ENCODE measurements at places on chromosomes 7 and 10. TPM values are rescaled to one million over a fixed set of nuclear protein-coding genes. Genes with fewer than 3 reads are reported as not detected.

DNA sequence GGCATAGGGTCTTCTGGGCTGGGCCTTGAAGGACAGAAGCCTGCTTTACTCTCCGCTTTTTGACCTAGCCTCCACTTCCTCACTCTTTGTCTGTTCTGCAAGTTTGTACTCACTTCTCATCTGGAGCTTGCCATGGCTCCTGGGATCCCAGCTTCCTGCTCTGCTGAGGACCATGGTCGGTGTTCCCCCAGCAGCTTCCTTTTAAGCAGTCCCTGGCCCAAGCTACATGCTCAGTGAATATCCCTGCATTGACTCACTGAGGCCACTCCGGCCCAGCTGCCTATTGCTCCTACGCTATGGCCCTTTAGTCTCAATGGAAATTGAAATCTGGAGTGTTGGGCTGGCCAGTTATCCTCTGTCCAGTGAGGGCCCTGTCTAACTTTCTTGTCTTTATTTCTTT, 427.7 kb downstream of the RPS24 start:
- H3K27me3 ChIP-seq, result no peaks in the 10 kb centered on the region
- peaks cover 15% of the 10 kb centered on the region for H3K4me1 ChIP-seq
- H3K27ac ChIP-seq, result no peak overlapping the region
- DNase-seq, result no peak
- H3K4me3 ChIP-seq, result no peak overlapping the region

GRCh38 chr7:43479042-43479441, 103.9 kb upstream of the STK17A start:
- H3K27ac ChIP-seq, result no peak overlapping the region
- H3K36me3 ChIP-seq, result peaks cover 13% of the 10 kb centered on the region
- DNase-seq, result no peak
- peaks cover 4% of the 10 kb centered on the region for H3K4me1 ChIP-seq
- H3K4me3 ChIP-seq, result no peak overlapping the region

DNTT gene
- total RNA-seq, result not detected

GRCh38 chr10:102185811-102186527, 33.8 kb downstream of the NOLC1 start:
- no peak overlapping the region for H3K27ac ChIP-seq
- H3K27me3 ChIP-seq, result peaks cover 17% of the 10 kb centered on the region
- DNase-seq, result no peak
- H3K36me3 ChIP-seq, result peaks cover 14% of the 10 kb centered on the region

C10orf105 gene
- 0.48 TPM for total RNA-seq

ADAM8 gene
- total RNA-seq, result 7.2 TPM

GRCh38 chr10:89301721-89302445, at the start of gene IFIT2:
Gene IFIT2, plus strand, starts transcription at chr10:89302046. Its CDS starts 78 bp downstream, at chr10:89302124.
- H3K27ac ChIP-seq, result 0 out of 2 replicates have a peak within 1 kb of the TSS, but pooled peaks have one; percentile 39
- no peak within 1 kb of the TSS for H3K4me3 ChIP-seq
- no peak for DNase-seq
- no peaks in the 10 kb centered on the region for H3K27me3 ChIP-seq
- peaks cover 16% of the 10 kb centered on the region for H3K4me1 ChIP-seq
- H3K36me3 ChIP-seq, result no peaks in the 10 kb centered on the region

DNA sequence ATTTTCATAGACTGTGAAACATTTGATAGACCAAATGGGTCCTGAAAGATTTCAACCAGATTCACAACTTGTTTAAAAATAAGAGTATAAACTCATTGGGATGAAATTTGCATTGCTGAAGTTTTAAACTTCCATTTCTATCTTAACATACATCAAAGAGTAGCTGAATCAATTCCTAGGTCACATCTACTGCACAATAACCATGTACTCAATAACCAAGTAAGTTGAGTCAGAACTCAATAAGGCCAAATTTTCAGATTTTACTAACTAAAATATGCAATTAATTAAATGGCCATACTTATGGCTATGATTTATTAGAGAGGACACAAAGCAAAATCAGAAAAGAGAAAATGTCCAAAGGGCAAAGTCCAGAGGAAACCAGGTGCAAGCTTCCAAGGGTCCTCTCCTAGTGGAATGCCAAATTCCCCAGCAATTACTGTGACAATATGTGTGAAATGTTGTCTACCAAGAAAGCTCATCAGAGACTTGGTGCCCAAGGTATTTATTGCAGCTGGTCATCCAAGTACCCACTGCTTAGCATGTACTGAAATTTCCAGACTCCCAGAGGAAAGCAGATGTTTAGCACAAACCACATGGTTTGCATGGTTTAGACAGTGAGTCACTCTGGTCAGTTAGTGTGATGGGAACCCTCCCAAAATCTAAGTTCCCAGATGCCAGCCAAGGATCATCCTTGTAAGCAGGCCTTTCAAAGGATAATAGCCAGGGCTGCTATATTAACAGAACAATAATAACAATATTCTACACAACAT, 238.9 kb downstream of the IPMK start:
- H3K4me1 ChIP-seq, result no peaks in the 10 kb centered on the region
- H3K36me3 ChIP-seq, result peaks cover 37% of the 10 kb centered on the region
- H3K27me3 ChIP-seq, result no peaks in the 10 kb centered on the region
- H3K27ac ChIP-seq, result no peak overlapping the region
- H3K4me3 ChIP-seq, result no peak overlapping the region
- no peak for DNase-seq

IQUB gene
- total RNA-seq, result 0.71 TPM

GRCh38 chr7:22945584-22945983, 68.3 kb downstream of the HYCC1 start:
- H3K27me3 ChIP-seq, result no peaks in the 10 kb centered on the region
- no peak overlapping the region for H3K27ac ChIP-seq
- no peak for DNase-seq
- peaks cover 51% of the 10 kb centered on the region for H3K4me1 ChIP-seq
- H3K4me3 ChIP-seq, result no peak overlapping the region

- peaks cover 8% of the 10 kb centered on the region for H3K4me1 ChIP-seq
- peaks cover 8% of the 10 kb centered on the region for H3K36me3 ChIP-seq
- no peak overlapping the region for H3K4me3 ChIP-seq
- no peaks in the 10 kb centered on the region for H3K27me3 ChIP-seq
Observed at GRCh38 chr7:106290319-106290718, 5.5 kb upstream of the NAMPT start.

DNA sequence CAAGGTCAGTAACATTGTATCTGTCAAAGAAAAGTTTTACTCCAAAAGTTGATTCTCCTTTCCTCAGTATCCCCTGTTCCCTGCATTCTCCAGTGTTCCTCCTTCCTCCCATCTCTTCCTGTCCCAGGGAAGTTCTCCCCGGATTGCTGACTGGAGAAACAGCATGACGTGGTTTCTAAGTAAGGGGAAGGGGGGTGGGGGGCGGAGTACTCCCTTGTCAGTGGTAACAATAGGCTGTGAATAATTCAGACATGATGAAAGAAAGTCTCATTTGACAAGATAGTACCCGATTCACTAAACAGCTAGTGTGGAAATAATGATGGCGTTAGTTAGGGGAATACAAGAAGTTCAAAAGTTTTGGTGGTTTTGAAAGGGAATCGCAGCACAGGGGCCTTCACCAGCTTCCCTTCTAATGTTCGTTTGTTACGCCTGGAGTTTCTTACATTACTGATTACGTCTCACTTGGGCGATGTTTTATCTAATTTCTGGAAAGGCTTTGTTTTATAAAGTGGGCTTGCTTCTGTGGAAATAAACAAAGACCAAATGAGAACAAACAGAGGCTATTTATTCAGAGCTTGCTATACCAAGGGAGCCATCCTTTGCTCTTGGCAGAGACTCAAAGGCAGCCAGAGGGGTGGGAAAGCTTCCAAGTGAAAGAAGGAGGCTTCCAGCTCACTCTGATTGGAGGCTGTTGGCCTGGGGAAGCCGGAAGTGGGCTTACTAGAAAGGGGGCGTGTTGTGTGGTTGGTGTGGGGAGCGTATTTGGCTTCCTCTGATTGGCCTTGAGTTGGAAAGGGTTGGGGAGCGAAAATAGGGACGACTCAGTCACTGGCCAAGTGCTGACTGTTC, 453.7 kb downstream of the SDK1 start:
- no peaks in the 10 kb centered on the region for H3K27me3 ChIP-seq
- DNase-seq, result no peak
- no peak overlapping the region for H3K4me3 ChIP-seq
- peaks cover 5% of the 10 kb centered on the region for H3K36me3 ChIP-seq

LRRN3 gene
- total RNA-seq, result 0.34 TPM

DNA sequence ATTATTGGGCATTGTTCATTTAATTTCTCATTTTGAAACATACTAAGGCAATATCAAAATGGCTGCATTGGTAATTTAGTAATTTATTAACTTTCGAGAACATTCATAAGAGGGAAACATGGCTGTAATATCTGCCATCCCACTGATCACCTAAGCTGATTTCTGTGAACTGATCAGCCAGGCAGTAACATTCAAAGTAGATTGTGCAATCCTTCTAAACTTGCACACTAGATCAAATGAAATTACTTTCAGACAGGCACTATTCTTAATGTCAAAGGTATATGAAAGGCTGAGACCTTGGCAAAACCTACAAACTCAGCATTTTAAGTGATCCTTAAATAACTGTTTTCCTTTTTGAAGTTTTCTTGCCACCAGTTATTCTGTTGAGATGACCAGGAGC, 290.7 kb downstream of the CACNA2D1 start:
- peaks cover 23% of the 10 kb centered on the region for H3K27me3 ChIP-seq
- DNase-seq, result no peak
- H3K27ac ChIP-seq, result no peak overlapping the region
- no peak overlapping the region for H3K4me3 ChIP-seq
- no peaks in the 10 kb centered on the region for H3K36me3 ChIP-seq
- peaks cover 28% of the 10 kb centered on the region for H3K4me1 ChIP-seq

- peaks cover 2% of the 10 kb centered on the region for H3K27me3 ChIP-seq
- H3K27ac ChIP-seq, result no peak overlapping the region
- no peak overlapping the region for H3K4me3 ChIP-seq
- no peaks in the 10 kb centered on the region for H3K36me3 ChIP-seq
- DNase-seq, result no peak
- H3K4me1 ChIP-seq, result no peaks in the 10 kb centered on the region
Observed at GRCh38 chr7:126820925-126821324, 431.8 kb downstream of the GRM8 start.

- H3K27me3 ChIP-seq, result no peaks in the 10 kb centered on the region
- H3K4me1 ChIP-seq, result peaks cover 33% of the 10 kb centered on the region
- H3K36me3 ChIP-seq, result no peaks in the 10 kb centered on the region
- no peak overlapping the region for H3K27ac ChIP-seq
- no peak for DNase-seq
- H3K4me3 ChIP-seq, result no peak overlapping the region
Observed at GRCh38 chr7:23076772-23077171, 28.8 kb upstream of the KLHL7 start.

DDC gene
- not detected for total RNA-seq

- peaks cover 77% of the 10 kb centered on the region for H3K4me1 ChIP-seq
- H3K27me3 ChIP-seq, result peaks cover 14% of the 10 kb centered on the region
- no peaks in the 10 kb centered on the region for H3K36me3 ChIP-seq
Observed at GRCh38 chr7:55569797-55570196, 2.5 kb downstream of the VOPP1 start.

TMEM120A gene
- 21.9 TPM for total RNA-seq

GRCh38 chr7:141785706-141786552, 4.1 kb upstream of the TAS2R5 start:
- H3K27me3 ChIP-seq, result no peaks in the 10 kb centered on the region
- DNase-seq, result no peak
- peaks cover 3% of the 10 kb centered on the region for H3K36me3 ChIP-seq

GRCh38 chr7:72038022-72038732, 374.0 kb downstream of the CALN1 start:
- no peaks in the 10 kb centered on the region for H3K27me3 ChIP-seq
- peaks cover 11% of the 10 kb centered on the region for H3K36me3 ChIP-seq
- no peak for DNase-seq
- H3K4me1 ChIP-seq, result no peaks in the 10 kb centered on the region
- H3K4me3 ChIP-seq, result no peak overlapping the region

DNA sequence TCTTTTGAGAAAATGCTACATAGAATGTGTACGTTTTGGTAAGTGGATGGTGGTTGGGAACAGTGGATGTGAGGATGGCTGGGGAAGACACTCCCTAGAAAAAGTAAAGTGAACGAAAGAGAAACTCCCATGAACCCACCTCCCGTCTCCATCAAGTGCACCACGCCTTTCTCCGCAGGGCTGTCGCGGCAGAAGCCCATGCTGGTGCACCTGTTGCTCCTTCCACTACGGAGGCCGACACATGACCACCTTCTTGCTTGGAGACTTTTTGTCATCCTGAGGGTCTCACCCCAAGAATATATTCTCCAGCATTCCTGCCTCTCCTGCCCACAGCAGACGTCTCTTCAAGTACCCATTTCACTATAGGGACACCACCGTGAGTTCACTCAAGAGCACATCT, 630.4 kb upstream of the PFKP start:
- H3K27ac ChIP-seq, result no peak overlapping the region
- H3K27me3 ChIP-seq, result no peaks in the 10 kb centered on the region
- DNase-seq, result no peak
- H3K36me3 ChIP-seq, result peaks cover 14% of the 10 kb centered on the region

DNA sequence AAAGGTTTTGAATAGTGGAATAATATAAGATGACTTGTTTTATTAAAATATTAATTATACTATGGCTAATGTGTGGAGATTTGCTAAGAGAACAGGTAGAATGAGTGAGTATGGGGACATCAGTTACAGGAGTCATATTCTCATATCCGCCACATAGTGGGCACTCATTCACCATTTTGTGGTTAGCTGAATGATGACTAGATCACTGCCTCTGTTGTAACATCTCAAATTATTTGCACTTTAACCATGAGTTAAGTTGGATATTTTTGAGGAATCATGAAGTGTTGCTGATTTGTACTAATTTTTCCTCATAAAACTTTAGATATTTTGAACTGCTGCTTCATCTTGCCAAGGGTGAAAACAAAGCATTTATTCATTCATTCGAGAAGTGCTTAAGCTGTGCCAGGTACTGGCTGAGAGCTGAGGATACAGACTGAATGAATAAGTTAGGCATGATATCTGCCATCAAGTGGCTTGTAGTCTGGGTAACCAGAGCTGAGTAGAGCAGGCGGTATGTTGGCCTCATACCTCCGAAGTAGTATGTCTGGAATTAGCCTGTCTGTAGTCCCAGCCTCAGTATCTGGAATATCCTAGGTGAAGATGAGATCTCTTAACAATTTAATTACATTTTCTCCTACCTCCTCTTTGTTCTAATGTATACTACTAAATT, 100.5 kb downstream of the ZEB1 start:
- no peaks in the 10 kb centered on the region for H3K4me1 ChIP-seq
- H3K27ac ChIP-seq, result no peak overlapping the region
- no peak overlapping the region for H3K4me3 ChIP-seq
- no peaks in the 10 kb centered on the region for H3K36me3 ChIP-seq
- DNase-seq, result no peak
- no peaks in the 10 kb centered on the region for H3K27me3 ChIP-seq

ZNF438 gene
- total RNA-seq, result 1.6 TPM

DNA sequence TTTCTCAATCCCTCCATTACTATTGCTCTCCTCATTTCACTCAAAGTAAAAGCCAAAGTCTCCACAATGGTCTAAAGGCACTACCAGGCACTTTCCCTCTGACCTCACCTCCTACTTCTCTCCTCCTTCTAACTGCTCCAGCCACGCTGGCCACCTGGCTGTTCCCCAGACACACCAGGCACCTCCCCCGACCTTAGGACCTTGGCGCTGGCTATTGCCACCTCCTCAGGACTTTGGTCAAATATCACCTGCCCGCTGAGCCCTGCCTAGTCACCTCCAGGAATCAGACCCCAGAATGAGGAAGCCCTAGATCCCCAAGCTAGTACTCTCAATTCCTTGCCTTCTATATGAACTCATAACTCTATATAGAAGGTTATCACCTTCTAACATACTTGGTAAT, 66.2 kb upstream of the STEAP1B start:
- no peaks in the 10 kb centered on the region for H3K36me3 ChIP-seq
- H3K27ac ChIP-seq, result no peak overlapping the region
- H3K27me3 ChIP-seq, result no peaks in the 10 kb centered on the region
- H3K4me3 ChIP-seq, result no peak overlapping the region

- H3K4me1 ChIP-seq, result peaks cover 9% of the 10 kb centered on the region
- no peak overlapping the region for H3K27ac ChIP-seq
- H3K36me3 ChIP-seq, result no peaks in the 10 kb centered on the region
- peak; percentile 55 for DNase-seq
- H3K27me3 ChIP-seq, result peaks cover 36% of the 10 kb centered on the region
Observed at GRCh38 chr10:89837165-89838043, 136.0 kb downstream of the KIF20B start.

All from WTC11 (cell line).